H1 (cell line): ENCODE measurements at places on chromosomes 6 and 20. TPM values are rescaled to one million over a fixed set of nuclear protein-coding genes. Genes with fewer than 3 reads are reported as not detected.

ABT1 gene
- polyA plus RNA-seq = 28.4 and 30.7 TPM in 2 replicates

TAF11 gene
- polyA plus RNA-seq = 23.5 and 38.2 TPM in 2 replicates

OXT gene
- not detected in 2 replicates for polyA plus RNA-seq

EDN3 gene
- polyA plus RNA-seq = 0.24 and 0.38 TPM in 2 replicates

ARFGAP1 gene
- polyA plus RNA-seq = 93.7 and 136 TPM in 2 replicates

PTGIS gene
- polyA plus RNA-seq = 29.9 and 44.0 TPM in 2 replicates

OPRL1 gene
- polyA plus RNA-seq = 0.98 and 2.0 TPM in 2 replicates

EHMT2 gene
- 125 and 187 TPM in 2 replicates for polyA plus RNA-seq

PXMP4 gene
- polyA plus RNA-seq = 3.4 and 5.5 TPM in 2 replicates

PACSIN1 gene
- 5.9 and 7.9 TPM in 2 replicates for polyA plus RNA-seq
